RWPE2 (cell line): ENCODE measurements at places on chromosomes 3 and 15.
A peak's percentile ranks its signal among the peaks of the same experiment; 100 is the strongest.

DNA sequence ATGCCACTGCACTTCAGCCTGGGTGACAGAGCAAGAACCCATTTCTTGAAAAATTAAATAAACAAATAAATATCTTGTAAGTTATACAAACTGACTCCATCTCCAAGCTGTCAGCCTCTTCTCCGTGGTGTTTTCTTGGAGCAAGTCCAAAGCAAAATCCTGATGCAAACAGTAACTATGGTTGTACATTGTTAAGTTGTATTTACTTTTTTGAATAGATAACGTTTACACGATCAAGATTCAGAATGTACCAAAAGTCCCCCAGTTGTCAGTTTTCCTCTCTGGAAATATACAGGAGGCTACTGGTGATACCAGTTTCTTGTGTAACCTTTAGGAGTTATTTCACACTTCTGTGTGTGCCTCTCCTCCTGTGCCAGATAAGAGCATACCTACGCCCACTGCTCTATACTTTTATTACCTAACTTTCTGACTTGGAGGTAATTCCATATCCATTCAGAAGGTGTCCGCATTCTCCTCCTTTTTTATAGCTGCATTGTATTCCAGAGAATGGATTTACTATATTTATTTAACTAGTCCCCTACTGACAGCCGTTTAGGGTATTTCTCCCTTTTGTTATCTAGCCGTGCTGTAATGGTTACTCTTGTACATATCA is 14.2 kb downstream of the CMTM7 start:
- DNase-seq, result no peak
- H3K4me3 ChIP-seq, result no peak overlapping the region
- H3K4me1 ChIP-seq, result peaks cover 34% of the 10 kb centered on the region
- H3K27me3 ChIP-seq, result no peaks in the 10 kb centered on the region
- peak overlapping the region; percentile 81 for H3K27ac ChIP-seq

GRCh38 chr3:162704238-162704637 is 1207.6 kb downstream of the OTOL1 start:
- no peaks in the 10 kb centered on the region for H3K4me1 ChIP-seq
- no peak for DNase-seq
- no peaks in the 10 kb centered on the region for H3K36me3 ChIP-seq
- H3K27ac ChIP-seq, result no peak overlapping the region

DNA sequence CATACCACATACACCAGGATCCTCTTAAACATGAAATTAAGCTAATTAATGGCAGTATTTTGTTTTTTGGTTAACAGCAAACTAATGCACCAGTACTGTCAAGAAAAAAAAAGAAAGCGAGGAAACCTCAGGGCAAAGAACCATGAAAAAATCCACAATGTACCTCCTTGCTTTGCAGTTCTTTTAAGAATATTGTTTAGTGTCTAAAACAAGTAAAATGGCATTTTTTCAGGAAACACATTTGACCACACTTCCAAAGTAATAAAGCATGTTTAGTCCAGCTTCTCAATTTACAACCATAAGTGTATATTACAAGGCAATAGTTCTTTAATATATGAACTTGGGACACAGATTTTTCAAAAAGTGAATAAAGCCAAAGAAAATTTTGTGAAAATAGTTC is 26.6 kb downstream of the AAGAB start:
- peaks cover 63% of the 10 kb centered on the region for H3K36me3 ChIP-seq
- no peak for DNase-seq
- H3K4me3 ChIP-seq, result no peak overlapping the region
- H3K4me1 ChIP-seq, result peaks cover 39% of the 10 kb centered on the region

DNA sequence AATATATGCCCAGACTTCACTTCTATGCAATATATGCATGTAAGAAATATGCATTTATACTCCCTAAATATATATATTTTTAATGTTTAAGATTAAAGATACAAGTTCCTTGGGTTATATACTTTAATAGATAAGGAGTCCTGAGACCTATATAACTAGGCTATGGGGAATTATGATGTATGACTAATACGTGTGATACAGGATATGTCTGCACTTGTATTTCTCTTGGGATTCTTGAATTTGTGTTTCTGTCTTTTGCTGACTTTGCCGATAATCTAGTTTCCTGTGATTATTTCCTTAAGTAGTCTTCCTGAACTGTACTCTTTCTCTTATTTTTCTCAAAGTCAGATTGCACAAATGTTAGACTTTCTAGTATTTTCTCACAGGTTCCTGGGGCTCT is 109.6 kb downstream of the PIK3CB start:
- H3K36me3 ChIP-seq, result no peaks in the 10 kb centered on the region
- peaks cover 4% of the 10 kb centered on the region for H3K4me1 ChIP-seq
- H3K4me3 ChIP-seq, result no peak overlapping the region
- no peak overlapping the region for H3K27ac ChIP-seq
- no peak for DNase-seq
- no peaks in the 10 kb centered on the region for H3K27me3 ChIP-seq

DNA sequence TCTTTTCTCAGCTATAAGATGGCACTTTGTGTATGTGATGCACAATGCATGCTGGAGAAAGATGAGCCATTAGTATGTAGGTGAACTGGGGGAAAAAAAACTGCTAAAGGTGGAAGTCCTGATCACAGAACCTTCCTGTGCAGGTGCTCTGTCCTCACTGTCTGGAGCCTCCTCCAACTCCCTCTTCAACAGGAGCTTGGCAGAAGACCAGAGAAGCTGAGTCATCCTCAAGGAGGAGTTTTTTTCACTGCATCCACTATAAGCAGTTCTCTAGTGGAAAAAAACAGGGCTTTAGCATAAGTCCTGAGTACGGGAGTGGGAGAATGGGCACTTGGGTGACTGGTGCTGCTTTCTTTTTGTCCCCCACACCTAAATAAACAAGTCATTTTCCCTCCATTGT is 168.4 kb upstream of the CADPS start:
- H3K27me3 ChIP-seq, result no peaks in the 10 kb centered on the region
- H3K4me1 ChIP-seq, result no peaks in the 10 kb centered on the region
- H3K27ac ChIP-seq, result no peak overlapping the region
- no peak overlapping the region for H3K4me3 ChIP-seq
- H3K36me3 ChIP-seq, result no peaks in the 10 kb centered on the region

DNA sequence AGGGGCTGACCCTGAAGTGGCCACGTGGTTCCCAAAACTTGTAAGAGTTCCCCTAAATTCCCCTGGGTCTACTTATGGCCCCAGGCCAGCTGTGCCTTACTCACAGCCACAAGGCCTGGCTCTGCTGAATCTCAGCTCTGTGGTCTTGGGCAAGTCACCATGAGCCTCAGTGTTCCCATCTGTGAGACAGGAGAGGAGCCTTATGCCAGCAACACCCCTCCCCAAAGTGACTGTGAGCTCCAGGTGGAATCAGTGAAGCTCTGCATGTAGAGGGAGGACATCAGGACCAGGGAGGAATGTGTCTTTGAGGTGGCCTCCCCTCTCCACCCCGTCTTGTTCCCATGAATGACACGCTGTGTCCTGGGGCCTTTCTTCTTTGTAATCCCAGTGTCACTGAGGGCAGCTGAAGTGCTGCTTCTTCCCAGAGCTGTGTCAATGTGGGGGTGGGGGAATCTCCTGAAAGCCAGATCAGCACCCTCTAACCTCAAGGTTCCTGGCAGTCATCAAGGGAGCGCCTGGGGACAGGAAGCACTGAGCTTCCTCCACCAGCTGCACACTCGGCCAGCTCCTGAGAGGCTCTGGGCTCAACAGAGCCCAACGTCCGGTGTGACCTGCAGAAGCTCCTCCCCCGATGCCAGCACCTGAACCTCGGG is 258.9 kb downstream of the UACA start:
- H3K27ac ChIP-seq, result peak overlapping the region; percentile 72
- H3K36me3 ChIP-seq, result no peaks in the 10 kb centered on the region
- no peaks in the 10 kb centered on the region for H3K27me3 ChIP-seq
- peaks cover 57% of the 10 kb centered on the region for H3K4me1 ChIP-seq

DNA sequence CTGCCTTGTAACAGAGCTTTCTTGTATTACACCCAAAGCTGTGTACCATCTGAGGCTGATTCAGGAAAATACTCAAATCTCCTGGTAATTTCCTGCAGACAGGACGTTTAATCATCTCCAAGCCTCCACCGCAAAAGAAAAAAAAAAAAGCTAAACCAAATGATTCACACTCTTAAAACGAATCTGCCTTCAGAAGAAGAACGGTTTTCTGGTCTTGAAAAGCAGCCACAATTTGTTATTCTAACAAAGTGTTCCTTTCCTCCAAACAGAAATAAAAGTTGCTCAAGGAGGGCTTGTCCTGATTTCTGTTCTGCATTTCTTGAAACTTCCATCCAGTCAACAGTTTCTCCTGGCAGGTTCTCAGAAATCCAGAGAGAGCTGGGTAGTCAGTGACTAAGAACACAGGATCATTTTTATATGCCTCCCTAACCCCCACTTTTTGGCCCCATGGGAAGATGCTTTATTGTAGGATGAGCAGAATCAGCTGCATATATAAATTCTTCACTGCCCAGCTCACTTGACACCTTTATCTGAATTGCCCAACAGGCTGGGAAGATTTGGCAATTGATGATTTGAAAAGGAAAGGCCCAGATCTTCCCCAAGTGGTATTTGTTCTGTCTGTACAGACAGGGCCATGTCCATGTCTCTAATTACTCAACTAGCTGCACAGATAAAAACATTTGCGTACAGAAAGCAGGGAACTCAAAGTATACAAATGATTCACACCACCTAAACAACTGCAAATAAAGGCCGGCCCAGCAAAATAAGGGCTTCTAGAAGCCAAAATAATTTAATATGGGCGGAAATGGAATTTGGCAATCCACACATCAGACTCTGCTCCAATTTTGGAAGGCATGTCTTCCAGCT is 41.0 kb upstream of the PRICKLE2 start:
- H3K36me3 ChIP-seq, result no peaks in the 10 kb centered on the region
- H3K27me3 ChIP-seq, result no peaks in the 10 kb centered on the region
- DNase-seq, result no peak
- H3K4me1 ChIP-seq, result peaks cover 34% of the 10 kb centered on the region

DNA sequence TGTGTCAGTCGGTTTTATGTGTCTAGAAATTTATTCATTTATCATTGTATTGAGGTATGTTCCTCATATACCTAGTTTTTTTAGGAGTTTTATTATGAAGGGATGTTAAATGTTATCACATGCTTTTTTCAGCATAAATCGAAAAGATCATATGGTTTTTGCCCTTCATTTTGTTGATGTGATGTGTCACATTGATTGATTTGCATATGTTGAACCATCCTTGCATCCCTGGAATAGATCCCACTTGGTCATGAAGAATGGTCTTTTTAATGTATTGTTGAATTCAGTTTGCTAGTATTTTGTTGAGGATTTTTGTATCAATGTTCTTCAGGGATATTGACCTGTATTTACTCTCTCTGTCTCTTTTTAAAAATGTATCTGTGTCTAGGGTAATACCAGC is 230.3 kb downstream of the RAP2B start:
- no peaks in the 10 kb centered on the region for H3K36me3 ChIP-seq
- no peaks in the 10 kb centered on the region for H3K27me3 ChIP-seq
- H3K4me1 ChIP-seq, result no peaks in the 10 kb centered on the region
- H3K4me3 ChIP-seq, result no peak overlapping the region
- no peak for DNase-seq
- no peak overlapping the region for H3K27ac ChIP-seq

DNA sequence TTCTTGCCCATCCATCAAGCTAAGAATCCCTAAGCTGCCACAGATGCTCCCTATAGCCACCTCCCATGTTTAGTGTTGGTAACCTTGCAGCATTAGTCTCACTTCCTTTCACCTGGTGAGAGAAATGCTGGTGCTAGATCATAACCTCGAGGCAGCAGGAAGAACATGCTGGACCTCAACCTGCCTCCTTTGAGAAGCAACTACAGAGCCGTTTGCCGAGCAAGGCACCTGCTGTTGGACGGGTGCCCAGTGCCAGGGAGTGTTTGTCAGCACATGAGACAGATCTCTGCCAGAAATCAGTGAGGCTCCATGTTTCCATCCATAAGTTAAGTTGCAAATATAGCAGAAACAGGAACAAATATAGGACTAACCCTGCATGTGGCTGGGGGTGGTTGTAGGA is 955.7 kb downstream of the TUSC7 start:
- DNase-seq, result no peak
- peaks cover 4% of the 10 kb centered on the region for H3K27me3 ChIP-seq
- H3K27ac ChIP-seq, result no peak overlapping the region
- H3K4me3 ChIP-seq, result no peak overlapping the region
- H3K36me3 ChIP-seq, result no peaks in the 10 kb centered on the region
- H3K4me1 ChIP-seq, result peaks cover 8% of the 10 kb centered on the region

GRCh38 chr3:54671511-54671910 is 256.3 kb downstream of the LRTM1 start:
- no peak overlapping the region for H3K4me3 ChIP-seq
- H3K36me3 ChIP-seq, result no peaks in the 10 kb centered on the region
- DNase-seq, result no peak
- no peak overlapping the region for H3K27ac ChIP-seq
- peaks cover 4% of the 10 kb centered on the region for H3K27me3 ChIP-seq

- H3K27ac ChIP-seq, result no peak overlapping the region
- no peak for DNase-seq
- no peaks in the 10 kb centered on the region for H3K27me3 ChIP-seq
- no peaks in the 10 kb centered on the region for H3K4me1 ChIP-seq
- no peak overlapping the region for H3K4me3 ChIP-seq
- H3K36me3 ChIP-seq, result no peaks in the 10 kb centered on the region
These were observed 19.5 kb upstream of the MUC20 start for GRCh38 chr3:195701042-195701915.

- no peak overlapping the region for H3K27ac ChIP-seq
- H3K4me3 ChIP-seq, result no peak overlapping the region
- DNase-seq, result no peak
- H3K4me1 ChIP-seq, result peaks cover 3% of the 10 kb centered on the region
- no peaks in the 10 kb centered on the region for H3K27me3 ChIP-seq
These were observed 654 bp downstream of the PPARG start for GRCh38 chr3:12289524-12289923.

GRCh38 chr3:51198477-51198876 is 186.6 kb upstream of the MANF start:
- no peaks in the 10 kb centered on the region for H3K4me1 ChIP-seq
- no peak for DNase-seq
- no peaks in the 10 kb centered on the region for H3K36me3 ChIP-seq
- H3K4me3 ChIP-seq, result no peak overlapping the region
- H3K27ac ChIP-seq, result no peak overlapping the region

DNA sequence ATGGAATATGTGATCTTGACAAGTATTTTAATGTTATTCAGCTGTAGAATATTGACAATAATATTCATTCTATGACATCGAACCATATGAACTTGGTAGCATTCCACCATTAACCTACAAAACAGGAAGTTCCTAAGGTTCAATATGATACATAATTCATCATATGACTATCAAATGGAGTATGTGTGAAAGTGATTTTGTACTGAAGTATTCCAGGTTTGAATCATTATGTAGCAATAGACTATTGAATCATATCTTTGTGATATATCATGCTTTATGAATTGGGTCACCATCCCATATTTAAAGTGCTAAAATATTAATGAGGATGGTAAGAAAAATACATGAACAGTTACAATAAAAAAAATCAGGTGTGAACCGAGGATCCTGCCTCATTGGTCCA is 95.1 kb downstream of the TP63 start:
- peak overlapping the region; percentile 30 for H3K27ac ChIP-seq
- no peak overlapping the region for H3K4me3 ChIP-seq
- no peaks in the 10 kb centered on the region for H3K27me3 ChIP-seq
- no peak for DNase-seq
- H3K4me1 ChIP-seq, result peaks cover 13% of the 10 kb centered on the region
